ENCODE measurements at places on chromosomes 5 and 9.

GRCh38 chr5:174090129-174090528, 44.6 kb downstream of the NSG2 start:
- DNase-seq: no peak

GRCh38 chr5:133696782-133697507, 84.6 kb upstream of the FSTL4 start:
- no peak for DNase-seq

GRCh38 chr5:3740546-3741373, 145.1 kb downstream of the IRX1 start:
- DNase-seq: no peak

GRCh38 chr9:76292246-76292645, 102.0 kb downstream of the RFK start:
- no peak for DNase-seq

GRCh38 chr5:88746438-88746882, 136.5 kb downstream of the MEF2C start:
- DNase-seq: no peak

GRCh38 chr9:103242025-103242424, 246.9 kb downstream of the CYLC2 start:
- no peak for DNase-seq

DNA sequence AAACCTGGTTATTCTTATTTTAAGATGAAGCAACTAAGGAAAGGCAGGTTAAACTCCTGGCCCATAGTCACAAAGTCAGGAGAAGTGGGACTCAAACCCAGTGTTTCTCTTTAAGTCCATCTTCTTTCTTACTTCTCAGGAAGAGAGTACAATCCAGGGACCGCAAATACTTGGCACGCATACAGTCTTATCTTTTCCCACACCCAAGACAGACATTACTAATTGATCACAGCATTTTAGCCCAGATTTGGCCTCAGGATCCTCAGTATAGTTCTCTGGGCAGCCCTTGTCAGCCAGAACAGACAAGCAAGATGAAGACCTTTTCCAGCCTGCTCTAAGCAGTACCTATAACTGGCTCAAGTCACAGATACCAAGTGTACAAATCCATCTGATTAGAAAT, 125.5 kb upstream of the RAI14 start:
- DNase-seq: no peak

DNA sequence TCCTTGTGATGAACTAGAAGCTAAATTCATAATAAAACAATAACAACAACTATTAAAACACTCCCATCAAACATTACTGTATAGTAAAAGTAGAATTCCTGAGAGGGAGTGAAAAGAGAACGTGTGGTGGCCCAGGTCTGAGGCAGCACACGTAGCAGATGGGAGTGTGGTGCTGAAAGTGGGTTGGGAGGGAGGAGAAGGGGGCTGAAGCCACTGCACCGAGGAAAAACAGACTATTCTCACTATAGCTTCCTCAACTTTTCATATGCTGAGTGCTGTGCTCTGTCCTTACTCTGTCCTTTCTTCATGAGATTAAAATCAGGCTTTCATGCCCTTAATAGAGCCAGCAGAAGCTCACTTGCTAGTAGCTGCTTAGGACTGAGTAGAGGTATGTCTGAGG, 170.9 kb downstream of the PCSK1 start:
- no peak for DNase-seq

All from CD4-positive, alpha-beta T cell treated with Interleukin-17A for 4 hours (primary cell).